ENCODE measurements at places on chromosomes 5 and 9.

GRCh38 chr9:75108571-75108970, 20.3 kb downstream of the OSTF1 start:
- peak; percentile 16 for DNase-seq

GRCh38 chr5:130549884-130550561, 615.0 kb downstream of the HINT1 start:
- DNase-seq: peak; percentile 17

GRCh38 chr5:167837127-167837526, 454.3 kb upstream of the WWC1 start:
- no peak for DNase-seq

DNA sequence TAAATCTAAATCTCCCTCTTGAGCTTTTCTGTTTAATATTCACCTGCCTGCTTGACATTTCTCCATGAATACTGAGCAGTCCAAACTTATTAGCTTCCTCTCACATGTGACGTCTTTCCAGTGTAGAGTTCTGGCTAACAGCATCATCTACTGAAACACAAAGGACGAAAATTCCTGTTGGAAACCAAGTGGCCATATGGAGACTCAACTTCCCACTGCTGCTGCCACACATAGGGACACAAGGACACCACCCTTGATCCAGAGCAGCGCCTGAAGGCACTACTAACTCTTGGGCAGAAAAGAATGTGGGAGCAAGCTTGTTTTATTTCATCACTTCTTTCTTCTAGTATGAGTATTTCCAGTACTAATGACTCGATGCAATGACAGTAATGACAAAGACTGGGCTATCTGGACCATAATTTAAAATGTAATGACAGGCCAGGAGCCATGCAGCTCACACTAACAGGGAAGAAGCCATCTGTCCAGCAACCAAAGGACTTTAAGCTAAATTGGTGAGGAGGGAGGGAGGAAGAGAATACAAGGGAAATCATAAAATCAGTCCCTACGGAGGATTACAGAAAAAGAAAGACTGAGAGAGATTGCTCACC, 19.2 kb downstream of the RNF130 start:
- DNase-seq: no peak

DNA sequence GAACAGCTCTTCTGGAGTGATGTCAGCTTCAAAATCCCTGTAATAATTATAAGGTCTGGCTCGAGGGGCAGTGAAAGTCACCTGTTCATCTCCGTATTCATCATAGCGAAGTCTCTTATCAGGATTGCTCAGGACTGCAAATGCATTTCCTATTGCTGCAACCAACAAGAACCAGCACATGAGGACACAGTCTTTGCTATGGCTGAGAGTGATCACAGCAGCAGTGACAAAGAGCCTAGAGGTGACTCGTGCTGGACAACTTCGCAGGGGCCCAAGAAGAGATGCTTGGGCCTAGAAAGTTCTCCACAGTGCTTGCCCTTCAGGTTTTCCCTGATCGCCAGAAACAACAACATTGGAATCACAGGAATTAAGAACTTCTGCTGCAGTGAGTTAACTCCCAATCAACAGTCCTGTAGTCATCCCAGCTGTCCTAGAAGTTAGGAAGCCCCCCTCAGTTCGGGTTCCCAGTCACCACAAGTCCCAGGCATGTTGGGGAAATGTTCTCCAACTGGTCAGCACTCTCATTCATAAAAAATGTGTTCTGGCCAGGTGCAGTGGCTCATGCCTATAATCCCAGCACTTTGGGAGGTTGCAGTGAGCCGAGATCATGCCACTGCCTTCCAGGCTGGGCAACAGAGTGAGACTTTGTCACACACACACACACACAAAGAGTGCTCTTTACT, 13.0 kb downstream of the DNAJC18 start:
- no peak for DNase-seq

- peak; percentile 40 for DNase-seq
Measured at GRCh38 chr5:88602584-88602983, 280.4 kb downstream of the MEF2C start.

Measured in KBM-7 (cell line).